ENCODE measurements at places on chromosomes 2 and 18. TPM values are rescaled to one million over a fixed set of nuclear protein-coding genes. Genes with fewer than 3 reads are reported as not detected.

The POTEE gene
- total RNA-seq = 0.32 TPM

- no peak overlapping the region for H3K4me3 ChIP-seq
- peaks cover 7% of the 10 kb centered on the region for H3K27me3 ChIP-seq
- no peaks in the 10 kb centered on the region for H3K36me3 ChIP-seq
- DNase-seq = no peak
- no peak overlapping the region for H3K27ac ChIP-seq
Observed at GRCh38 chr2:26979741-26980140, 9.3 kb downstream of the MAPRE3 start.

The CPO gene
- total RNA-seq = not detected

The SCN2A gene
- total RNA-seq = 0.21 TPM

DNA sequence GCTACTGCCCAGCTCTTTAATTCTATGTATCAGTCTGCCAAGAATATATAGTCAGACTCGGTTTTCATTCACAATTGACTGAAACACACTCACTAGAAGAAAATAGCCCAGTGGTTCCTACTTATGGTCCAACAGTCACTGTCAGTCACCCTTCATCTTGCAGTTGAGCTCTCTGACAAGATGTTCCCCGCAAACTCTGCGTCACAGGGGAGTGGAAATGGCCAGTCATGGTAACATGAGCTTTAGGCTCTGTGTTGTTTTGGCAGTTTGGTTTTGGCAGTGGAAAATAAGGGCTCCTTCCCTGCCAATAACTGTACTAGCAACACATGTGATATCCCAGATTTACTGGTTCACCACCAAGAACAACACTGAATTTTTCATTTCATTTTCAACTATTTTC lies 122.5 kb downstream of the PRPF40A start:
- no peak overlapping the region for H3K27ac ChIP-seq
- H3K36me3 ChIP-seq = no peaks in the 10 kb centered on the region
- H3K27me3 ChIP-seq = no peaks in the 10 kb centered on the region
- H3K4me1 ChIP-seq = peaks cover 11% of the 10 kb centered on the region
- H3K4me3 ChIP-seq = no peak overlapping the region

- no peaks in the 10 kb centered on the region for H3K4me1 ChIP-seq
- no peak for DNase-seq
- H3K27ac ChIP-seq = no peak overlapping the region
- H3K36me3 ChIP-seq = no peaks in the 10 kb centered on the region
Observed at GRCh38 chr2:240873805-240874714, 5.4 kb downstream of the AGXT start.

GRCh38 chr18:76524900-76525698 lies 30.1 kb upstream of the ZNF516 start:
- H3K4me1 ChIP-seq = peaks cover 6% of the 10 kb centered on the region
- peaks cover 30% of the 10 kb centered on the region for H3K27me3 ChIP-seq
- no peak overlapping the region for H3K4me3 ChIP-seq
- DNase-seq = no peak

The RND3 gene
- not detected for total RNA-seq

- H3K36me3 ChIP-seq = no peaks in the 10 kb centered on the region
- H3K4me3 ChIP-seq = no peak overlapping the region
- H3K27ac ChIP-seq = no peak overlapping the region
- DNase-seq = no peak
- H3K4me1 ChIP-seq = no peaks in the 10 kb centered on the region
- H3K27me3 ChIP-seq = no peaks in the 10 kb centered on the region
Observed at GRCh38 chr2:6637330-6637729, 228.4 kb downstream of the CMPK2 start.

DNA sequence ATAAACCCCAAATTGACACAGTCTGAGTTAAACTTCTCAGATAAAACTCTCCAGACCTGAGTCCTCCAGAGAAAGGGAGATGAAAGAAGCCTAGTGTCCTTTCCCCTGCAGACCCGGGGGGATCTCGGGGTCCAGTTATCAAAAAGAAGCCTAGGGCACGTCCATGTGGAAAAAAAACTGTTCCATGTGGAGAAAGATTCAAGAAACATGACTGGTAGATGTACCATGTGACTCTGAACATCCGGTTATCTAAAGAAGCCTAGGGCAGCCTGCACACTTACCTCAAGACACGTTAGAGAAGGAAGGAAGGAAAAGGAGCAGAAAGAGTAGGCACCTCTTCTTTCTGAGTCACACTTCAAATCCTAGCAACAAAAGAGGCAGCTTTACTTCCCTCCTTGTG lies 421.0 kb downstream of the LRATD1 start:
- no peaks in the 10 kb centered on the region for H3K36me3 ChIP-seq
- no peak overlapping the region for H3K4me3 ChIP-seq
- DNase-seq = no peak
- H3K27ac ChIP-seq = no peak overlapping the region
- H3K27me3 ChIP-seq = peaks cover 33% of the 10 kb centered on the region

GRCh38 chr18:45161850-45162249 lies 453.4 kb upstream of the SLC14A2 start:
- no peak overlapping the region for H3K27ac ChIP-seq
- peaks cover 3% of the 10 kb centered on the region for H3K4me1 ChIP-seq
- H3K36me3 ChIP-seq = no peaks in the 10 kb centered on the region

- H3K4me3 ChIP-seq = no peak overlapping the region
- no peak for DNase-seq
- H3K4me1 ChIP-seq = peaks cover 29% of the 10 kb centered on the region
- H3K27me3 ChIP-seq = peaks cover 4% of the 10 kb centered on the region
Observed at GRCh38 chr2:64770781-64771334, 117.1 kb upstream of the SERTAD2 start.

DNA sequence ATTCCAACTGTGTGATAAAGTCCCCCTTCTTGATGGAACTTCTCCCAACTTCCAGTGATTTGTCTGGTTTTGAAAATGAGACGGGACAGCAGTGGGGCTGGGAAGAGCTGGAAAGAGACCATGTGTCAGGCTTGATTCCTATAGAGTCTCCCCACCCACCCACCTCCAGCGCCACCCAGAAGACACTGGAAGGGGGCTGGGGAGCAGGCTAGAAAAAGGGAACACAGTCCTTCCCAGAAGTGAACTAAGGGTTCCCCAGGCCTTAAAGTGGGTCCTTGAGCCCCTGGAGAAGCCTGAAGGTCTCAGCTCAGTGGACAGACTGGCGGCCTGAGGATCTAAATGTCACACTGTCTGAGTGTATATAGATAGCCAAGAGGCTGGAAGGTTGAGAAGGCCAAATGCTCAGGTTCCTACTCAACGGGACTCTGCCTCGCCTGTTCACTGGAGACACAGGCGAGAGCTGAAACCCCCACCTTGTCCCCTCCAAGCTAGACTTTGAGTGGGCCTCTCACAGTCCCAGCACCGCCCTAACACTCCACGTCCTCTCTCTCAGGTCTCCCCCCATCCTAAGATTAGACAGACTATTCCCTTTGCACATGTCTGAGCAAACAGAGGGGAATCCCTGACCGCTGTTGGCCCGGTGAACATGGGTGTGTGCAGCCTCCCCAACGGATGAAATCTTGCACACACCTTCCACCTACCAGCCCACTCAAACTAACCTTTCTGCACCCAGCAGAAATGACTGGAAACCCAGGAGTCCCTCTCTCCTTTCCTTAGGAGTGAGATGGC lies 1.6 kb downstream of the PKDCC start:
- no peak overlapping the region for H3K27ac ChIP-seq
- peaks cover 2% of the 10 kb centered on the region for H3K4me1 ChIP-seq
- no peak for DNase-seq
- no peaks in the 10 kb centered on the region for H3K36me3 ChIP-seq

The MEP1B gene
- total RNA-seq = 0.20 TPM

The MYCN gene
- not detected for total RNA-seq
